Prostate gland (tissue), 2 donors: ENCODE measurements at places on chromosomes 1 and 21.

GRCh38 chr1:1033731-1034438 is 14.0 kb downstream of the AGRN start:
- no peaks in the 10 kb centered on the region for H3K27me3 ChIP-seq
- no peak overlapping the region for H3K27ac ChIP-seq
- no peak for DNase-seq
- H3K4me3 ChIP-seq = peak overlapping the region; percentile 46
- H3K36me3 ChIP-seq = no peaks in the 10 kb centered on the region

GRCh38 chr1:45979778-45980176 is 152.7 kb downstream of the PIK3R3 start:
- no peaks in the 10 kb centered on the region for H3K36me3 ChIP-seq
- H3K4me3 ChIP-seq = no peak overlapping the region
- H3K27ac ChIP-seq = peak overlapping the region; percentile 20
- no peaks in the 10 kb centered on the region for H3K27me3 ChIP-seq
- no peak for DNase-seq

- peaks cover 1% of the 10 kb centered on the region for H3K4me1 ChIP-seq
- H3K36me3 ChIP-seq = no peaks in the 10 kb centered on the region
- H3K27me3 ChIP-seq = no peaks in the 10 kb centered on the region
- no peak for DNase-seq
- no peak overlapping the region for H3K4me3 ChIP-seq
Observed at GRCh38 chr1:16150508-16150907, 5.4 kb downstream of the EPHA2 start.

- H3K27ac ChIP-seq = no peak overlapping the region
- H3K4me3 ChIP-seq = no peak overlapping the region
- no peaks in the 10 kb centered on the region for H3K27me3 ChIP-seq
Observed at GRCh38 chr1:178749581-178750166, 24.6 kb downstream of the RALGPS2 start.

- H3K4me3 ChIP-seq = no peak overlapping the region
- DNase-seq = no peak
- H3K36me3 ChIP-seq = no peaks in the 10 kb centered on the region
- no peak overlapping the region for H3K27ac ChIP-seq
- H3K4me1 ChIP-seq = no peaks in the 10 kb centered on the region
Observed at GRCh38 chr1:245039196-245039595, 115.6 kb upstream of the KIF26B start.

GRCh38 chr1:235783148-235783776 is 83.4 kb downstream of the LYST start:
- H3K27me3 ChIP-seq = no peaks in the 10 kb centered on the region
- H3K36me3 ChIP-seq = no peaks in the 10 kb centered on the region
- no peak overlapping the region for H3K4me3 ChIP-seq
- H3K4me1 ChIP-seq = no peaks in the 10 kb centered on the region

DNA sequence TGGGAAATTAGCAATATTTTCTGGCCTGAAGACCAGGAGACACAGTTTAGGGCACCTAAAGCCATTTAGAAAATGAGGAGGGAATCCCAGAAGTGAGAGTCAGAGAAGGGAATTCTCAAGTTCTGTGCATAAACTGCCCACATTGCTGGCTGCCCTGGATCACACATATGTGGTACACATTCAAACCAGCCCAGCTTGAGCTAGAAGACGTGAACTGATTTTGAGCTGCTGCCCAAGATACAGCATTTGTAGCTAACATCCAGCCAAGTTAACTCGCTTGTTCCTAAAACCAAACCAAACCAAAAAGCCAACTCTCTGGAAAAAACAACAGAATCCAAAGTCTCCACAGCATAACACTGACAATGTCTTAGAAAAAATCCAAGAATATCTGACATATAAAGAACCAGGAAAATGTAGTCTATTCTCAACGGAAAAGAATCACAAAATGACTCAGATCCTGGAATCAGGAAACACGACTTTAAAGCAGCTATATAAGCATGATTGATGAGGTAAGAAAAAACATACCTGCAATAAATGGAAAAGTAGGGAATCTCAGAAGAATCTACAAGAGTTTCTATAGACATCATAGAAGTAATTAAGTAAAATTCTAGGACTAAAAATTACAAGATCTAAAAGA is 18.2 kb upstream of the QSOX1 start:
- H3K36me3 ChIP-seq = no peaks in the 10 kb centered on the region
- H3K27ac ChIP-seq = no peak overlapping the region
- H3K4me3 ChIP-seq = no peak overlapping the region
- H3K4me1 ChIP-seq = no peaks in the 10 kb centered on the region

- H3K36me3 ChIP-seq = no peaks in the 10 kb centered on the region
- no peaks in the 10 kb centered on the region for H3K27me3 ChIP-seq
- no peak for DNase-seq
- H3K27ac ChIP-seq = no peak overlapping the region
- H3K4me1 ChIP-seq = no peaks in the 10 kb centered on the region
Observed at GRCh38 chr21:22164912-22165311, 1166.7 kb downstream of the NCAM2 start.

DNA sequence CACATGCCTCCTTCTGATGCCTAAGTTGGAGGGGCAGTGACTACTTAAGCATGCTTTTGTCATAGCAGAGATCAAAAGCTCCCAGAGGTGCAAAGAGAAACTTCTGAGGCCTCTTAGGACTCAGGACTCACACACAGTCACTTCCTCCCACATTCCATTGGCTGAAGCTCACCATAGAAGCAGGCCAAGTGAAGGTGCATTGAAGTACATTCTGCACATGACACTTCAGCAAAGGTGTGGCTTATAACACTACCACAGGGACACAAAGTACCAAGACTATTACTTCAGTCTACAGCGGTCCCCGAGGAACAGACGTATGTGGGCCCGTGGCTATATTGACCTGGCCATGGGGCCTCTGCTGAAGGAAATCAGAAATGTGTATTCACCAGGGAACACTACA is 2.5 kb upstream of the POGK start:
- no peak overlapping the region for H3K4me3 ChIP-seq
- H3K27ac ChIP-seq = no peak overlapping the region
- no peak for DNase-seq

- H3K4me3 ChIP-seq = no peak overlapping the region
- no peaks in the 10 kb centered on the region for H3K27me3 ChIP-seq
- no peaks in the 10 kb centered on the region for H3K4me1 ChIP-seq
Observed at GRCh38 chr1:221347706-221348105, 394.2 kb downstream of the DUSP10 start.

GRCh38 chr21:45607021-45607908 is 36.3 kb upstream of the PCBP3 start:
- H3K36me3 ChIP-seq = no peaks in the 10 kb centered on the region
- no peak for DNase-seq
- H3K27me3 ChIP-seq = peaks cover 2% of the 10 kb centered on the region

- H3K4me1 ChIP-seq = no peaks in the 10 kb centered on the region
- no peak overlapping the region for H3K4me3 ChIP-seq
- no peaks in the 10 kb centered on the region for H3K36me3 ChIP-seq
- peaks cover 2% of the 10 kb centered on the region for H3K27me3 ChIP-seq
- H3K27ac ChIP-seq = no peak overlapping the region
Observed at GRCh38 chr1:29450591-29450990, 214.3 kb downstream of the PTPRU start.

DNA sequence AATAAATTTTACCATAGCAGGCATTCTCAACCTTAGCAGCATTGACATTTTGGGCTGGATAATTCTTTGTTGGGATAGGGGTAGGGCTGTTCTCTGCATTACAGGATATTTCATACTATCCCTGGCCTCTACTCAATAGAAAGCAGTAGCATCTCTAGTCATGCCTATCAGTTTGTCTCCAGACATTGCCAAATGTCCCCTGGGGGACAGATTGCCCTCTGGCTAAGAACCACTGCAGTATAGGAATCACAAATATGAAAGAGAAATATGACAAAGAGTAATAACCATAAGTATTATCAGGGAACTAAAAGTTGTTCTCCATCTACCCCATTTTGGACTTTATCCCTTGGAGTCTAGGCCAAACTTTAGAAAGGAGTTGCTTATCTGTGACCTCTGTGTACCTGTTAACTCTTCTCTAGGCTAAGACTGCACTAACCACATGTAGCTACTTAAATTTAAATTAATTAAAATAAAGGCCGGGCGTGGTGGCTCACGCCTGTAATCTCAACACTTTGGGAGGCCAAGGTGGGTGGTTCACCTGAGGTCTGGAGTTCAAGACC is 76.1 kb downstream of the AGO3 start:
- no peaks in the 10 kb centered on the region for H3K4me1 ChIP-seq
- H3K27ac ChIP-seq = no peak overlapping the region

- no peak for DNase-seq
- H3K36me3 ChIP-seq = no peaks in the 10 kb centered on the region
- no peak overlapping the region for H3K27ac ChIP-seq
Observed at GRCh38 chr1:181772714-181773113, 288.8 kb downstream of the ZNF648 start.

DNA sequence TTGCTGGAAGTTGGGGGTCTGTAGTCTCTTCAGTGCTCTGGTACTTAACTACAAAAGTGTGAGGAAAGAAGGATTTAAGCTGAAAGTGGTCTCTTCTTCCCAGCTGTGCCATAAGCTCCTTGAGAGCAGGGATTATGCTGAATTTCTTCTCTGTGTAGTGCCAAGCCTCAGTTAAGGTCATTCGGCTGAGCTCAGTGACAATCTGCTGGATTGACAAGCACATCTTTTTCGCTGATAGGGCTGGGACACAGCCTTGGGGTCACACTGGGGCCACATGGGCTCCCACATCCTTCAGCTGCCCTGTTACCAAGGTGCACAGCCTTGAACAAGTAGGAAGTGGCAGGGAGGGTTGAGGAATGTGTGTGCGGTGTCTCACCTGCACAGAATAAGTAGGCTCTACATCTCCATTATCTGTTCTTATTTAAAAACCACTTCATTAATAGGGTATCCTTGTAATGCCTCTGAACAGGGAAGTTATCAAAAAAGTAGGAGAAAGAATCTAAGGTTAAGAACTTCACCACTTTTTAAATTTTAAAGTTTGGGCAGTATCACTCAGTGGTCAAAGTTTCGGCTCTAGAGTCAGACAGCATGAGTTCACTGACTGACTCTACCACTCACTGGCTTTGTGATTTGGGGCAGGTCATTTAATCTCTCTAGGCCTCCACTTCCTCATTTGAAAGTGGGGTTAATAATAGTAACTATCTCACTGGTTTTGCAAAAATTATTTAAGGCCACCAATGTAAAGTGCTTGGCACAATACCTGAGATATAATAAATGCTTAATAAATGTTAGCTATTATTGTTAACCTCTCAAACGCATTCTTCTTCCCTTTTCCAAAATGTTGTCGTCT is 10.3 kb downstream of the ZBTB40 start:
- H3K36me3 ChIP-seq = no peaks in the 10 kb centered on the region
- no peak overlapping the region for H3K4me3 ChIP-seq
- no peak for DNase-seq
- no peaks in the 10 kb centered on the region for H3K4me1 ChIP-seq
- H3K27me3 ChIP-seq = no peaks in the 10 kb centered on the region

DNA sequence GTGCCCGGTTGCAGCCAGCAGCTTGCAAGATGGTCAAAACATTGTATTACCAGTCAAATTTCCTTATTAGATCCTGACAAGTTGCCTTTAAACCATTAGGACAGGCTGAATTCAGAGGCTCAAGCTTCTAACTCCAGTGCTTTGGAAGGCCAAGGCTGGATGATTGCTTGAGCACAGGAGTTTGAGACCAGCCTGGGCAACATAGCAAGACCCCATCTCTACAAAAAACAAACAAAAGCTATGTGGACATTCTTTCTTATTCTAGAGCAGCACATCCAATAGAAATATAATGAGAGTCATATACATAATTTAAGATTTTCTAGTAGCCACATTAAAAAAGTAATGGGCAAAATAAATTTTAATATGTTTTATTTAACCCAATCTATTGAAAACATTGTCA is 149.3 kb downstream of the RUNX1 start:
- no peaks in the 10 kb centered on the region for H3K27me3 ChIP-seq
- no peak overlapping the region for H3K27ac ChIP-seq
- no peak overlapping the region for H3K4me3 ChIP-seq
- no peak for DNase-seq
- H3K36me3 ChIP-seq = no peaks in the 10 kb centered on the region

DNA sequence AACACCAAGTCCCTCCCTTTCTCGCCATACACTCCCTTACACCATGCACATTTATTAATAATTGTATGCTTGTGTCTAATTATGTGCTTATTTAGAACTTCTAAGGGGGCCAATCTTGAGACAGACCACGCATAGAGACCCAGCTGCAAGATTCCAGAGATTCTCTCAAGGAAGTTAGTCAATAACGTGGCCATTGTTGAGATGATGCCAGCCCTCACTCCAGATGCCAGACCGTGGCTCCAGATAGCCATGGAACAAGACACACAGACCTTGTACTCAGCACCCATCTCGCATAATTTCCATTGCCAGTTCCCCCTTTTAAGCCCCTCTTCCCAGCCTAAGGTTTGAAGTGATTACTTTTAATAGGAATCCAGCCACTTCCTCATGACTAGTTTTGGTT is 62.4 kb downstream of the DIRAS3 start:
- no peaks in the 10 kb centered on the region for H3K27me3 ChIP-seq
- no peaks in the 10 kb centered on the region for H3K36me3 ChIP-seq
- no peak for DNase-seq
- H3K27ac ChIP-seq = no peak overlapping the region
- H3K4me1 ChIP-seq = no peaks in the 10 kb centered on the region
- H3K4me3 ChIP-seq = no peak overlapping the region

- H3K36me3 ChIP-seq = no peaks in the 10 kb centered on the region
- H3K27ac ChIP-seq = peak overlapping the region; percentile 90
- no peaks in the 10 kb centered on the region for H3K27me3 ChIP-seq
- no peak for DNase-seq
- peaks cover 3% of the 10 kb centered on the region for H3K4me1 ChIP-seq
Observed at GRCh38 chr1:99970713-99971255, 988 bp downstream of the SLC35A3 start.

DNA sequence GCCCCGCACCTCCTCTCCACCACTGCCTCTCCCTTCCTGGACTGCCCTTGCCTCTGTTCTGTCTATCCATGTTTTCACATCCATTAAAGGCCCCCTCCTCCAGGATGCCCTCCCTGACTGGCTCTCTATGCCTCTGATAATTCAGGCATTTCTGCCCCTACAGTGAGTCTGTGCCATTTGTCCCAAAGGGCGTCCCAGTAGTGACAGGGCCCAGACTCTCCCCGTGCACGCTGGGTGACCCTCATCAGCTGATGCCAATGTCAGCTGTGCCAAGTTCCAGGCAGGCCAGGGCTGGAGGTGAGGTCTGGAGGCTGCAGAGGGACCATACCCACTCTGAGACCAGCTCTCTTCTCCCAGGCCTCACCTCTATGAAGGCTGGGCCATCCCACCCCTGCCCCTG is 3.2 kb upstream of the PLEKHG5 start:
- H3K4me1 ChIP-seq = peaks cover 3% of the 10 kb centered on the region
- no peaks in the 10 kb centered on the region for H3K36me3 ChIP-seq
- H3K27ac ChIP-seq = no peak overlapping the region
- no peak overlapping the region for H3K4me3 ChIP-seq
- H3K27me3 ChIP-seq = no peaks in the 10 kb centered on the region

GRCh38 chr1:240498335-240498734 is 113.6 kb downstream of the GREM2 start:
- no peak for DNase-seq
- no peaks in the 10 kb centered on the region for H3K36me3 ChIP-seq
- H3K4me1 ChIP-seq = no peaks in the 10 kb centered on the region
- no peak overlapping the region for H3K27ac ChIP-seq
- H3K4me3 ChIP-seq = no peak overlapping the region
- H3K27me3 ChIP-seq = no peaks in the 10 kb centered on the region

- H3K27ac ChIP-seq = no peak overlapping the region
- no peaks in the 10 kb centered on the region for H3K27me3 ChIP-seq
- no peaks in the 10 kb centered on the region for H3K36me3 ChIP-seq
- DNase-seq = no peak
Observed at GRCh38 chr1:117814856-117815797, 114.3 kb downstream of the GDAP2 start.
